ENCODE measurements at places on chromosomes 5 and 9. TPM values are rescaled to one million over a fixed set of nuclear protein-coding genes. Genes with fewer than 3 reads are reported as not detected.

CARTPT gene
- total RNA-seq: not detected

GRCh38 chr5:135371622-135372232 is 27.3 kb downstream of the MACROH2A1 start:
- DNase-seq: no peak

CYLC2 gene
- not detected for total RNA-seq

GRCh38 chr9:121559183-121559582 is 59.5 kb upstream of the GGTA1 start:
- DNase-seq: no peak

DNA sequence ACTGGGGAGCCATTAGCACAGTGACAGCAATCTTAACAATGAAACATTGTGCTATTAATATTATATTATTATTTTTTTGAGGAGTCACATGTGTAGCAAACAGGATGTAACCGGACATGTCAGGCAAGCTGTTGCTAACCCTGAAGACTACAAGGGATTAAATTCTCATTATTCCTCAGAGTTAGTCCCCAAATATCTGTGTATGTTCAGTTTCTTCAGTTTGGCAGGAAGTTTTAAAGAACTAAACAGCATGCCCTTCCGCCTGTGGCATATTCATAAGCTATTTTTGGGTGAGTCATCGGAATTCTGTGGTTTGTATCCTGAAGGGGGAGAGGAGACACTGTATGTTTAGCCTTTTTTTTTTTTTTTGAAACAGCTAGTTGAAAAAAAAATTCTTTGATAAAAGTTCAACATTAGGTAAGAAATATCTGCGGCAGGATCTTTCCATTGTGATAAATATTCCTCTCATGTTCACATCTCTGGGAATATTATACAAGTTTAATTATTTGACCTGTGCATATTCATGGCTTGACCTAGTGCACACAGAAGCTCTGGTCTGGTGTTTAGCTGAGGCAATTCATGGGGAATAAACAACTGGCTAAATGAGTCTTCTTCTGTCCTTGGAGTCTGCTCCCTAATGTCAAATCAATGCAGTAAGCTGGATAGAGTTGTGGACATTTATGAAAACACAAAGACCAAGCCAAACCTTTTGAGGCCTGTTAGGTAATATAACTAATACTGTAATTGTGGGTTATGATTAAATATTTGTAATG is 202.7 kb upstream of the CDKN2B start:
- DNase-seq: no peak

SLC22A4 gene
- 5.7 TPM for total RNA-seq

GRCh38 chr5:161095953-161096352 is 243.9 kb upstream of the ATP10B start:
- no peak for DNase-seq

DNA sequence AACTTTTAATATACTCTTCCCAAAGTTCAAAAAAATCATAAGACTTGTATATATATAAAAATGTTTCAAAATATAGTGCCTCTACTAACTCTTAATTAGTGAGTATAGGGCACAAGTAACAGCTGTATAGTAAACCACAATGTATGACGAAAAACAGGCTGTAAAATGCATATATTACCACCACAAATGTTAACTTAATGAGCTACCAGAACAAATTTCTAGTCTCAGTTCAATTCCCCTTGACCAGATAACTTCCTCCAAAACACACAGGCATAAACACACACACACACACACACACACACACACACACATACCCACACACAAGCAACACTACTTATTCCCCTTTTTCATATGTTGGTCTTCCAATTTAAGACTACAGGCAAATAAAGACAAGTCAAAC is 78.8 kb downstream of the FBXL17 start:
- DNase-seq: no peak

DNA sequence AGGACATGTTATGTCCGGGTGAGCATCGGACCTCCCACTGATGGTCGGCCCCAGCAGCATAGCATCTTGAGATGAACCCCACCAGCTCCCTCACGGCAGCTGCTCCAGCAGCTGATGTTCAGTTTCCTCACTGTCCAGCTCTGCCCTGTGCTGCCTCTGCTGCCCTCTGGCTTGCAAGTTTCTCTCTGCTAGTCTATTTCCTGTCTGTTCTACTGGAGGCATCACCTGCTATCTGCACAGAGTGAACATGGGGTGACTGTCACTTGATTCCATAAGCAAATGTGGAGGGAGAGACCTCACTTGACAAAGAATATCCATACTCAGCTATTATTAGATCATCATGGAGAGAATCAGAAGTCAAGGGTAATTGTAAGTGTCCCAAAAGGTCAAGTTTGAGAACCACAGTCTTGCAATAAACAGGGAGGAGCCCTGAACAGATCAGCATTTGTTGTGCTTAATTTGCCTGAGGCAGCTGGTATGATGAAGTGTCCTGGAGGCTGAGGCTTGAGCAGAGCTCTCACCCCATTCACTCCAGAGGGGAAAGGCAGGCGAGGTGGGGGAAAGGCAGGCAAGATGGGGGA is 702.8 kb downstream of the SEMA5A start:
- peak; percentile 65 for DNase-seq

GRCh38 chr5:72372923-72373322 is 52.8 kb downstream of the PTCD2 start:
- DNase-seq: no peak

- no peak for DNase-seq
Measured at GRCh38 chr9:137294681-137295237, 7.3 kb downstream of the NRARP start.

DNA sequence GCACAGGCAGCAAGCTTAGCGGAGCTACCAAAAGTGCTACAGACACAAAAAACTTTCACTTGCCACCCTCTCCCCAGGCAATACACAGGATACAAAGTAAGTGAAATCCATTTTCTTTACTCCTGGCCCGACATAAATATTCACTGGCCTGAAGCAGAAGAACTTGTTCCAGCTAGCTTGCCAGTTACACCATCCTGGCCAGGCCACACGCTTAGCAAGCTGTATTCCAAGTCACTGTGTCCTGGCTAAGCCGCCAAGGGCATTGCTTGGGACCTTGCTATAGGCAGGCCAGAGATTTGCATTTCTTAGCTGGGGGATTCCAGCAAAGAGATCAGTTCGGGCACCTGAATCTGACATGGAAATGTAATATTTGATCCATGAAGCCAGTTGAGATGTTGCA is 71.0 kb upstream of the SLC1A3 start:
- no peak for DNase-seq

MYOZ3 gene
- 17.9 TPM for total RNA-seq

DNA sequence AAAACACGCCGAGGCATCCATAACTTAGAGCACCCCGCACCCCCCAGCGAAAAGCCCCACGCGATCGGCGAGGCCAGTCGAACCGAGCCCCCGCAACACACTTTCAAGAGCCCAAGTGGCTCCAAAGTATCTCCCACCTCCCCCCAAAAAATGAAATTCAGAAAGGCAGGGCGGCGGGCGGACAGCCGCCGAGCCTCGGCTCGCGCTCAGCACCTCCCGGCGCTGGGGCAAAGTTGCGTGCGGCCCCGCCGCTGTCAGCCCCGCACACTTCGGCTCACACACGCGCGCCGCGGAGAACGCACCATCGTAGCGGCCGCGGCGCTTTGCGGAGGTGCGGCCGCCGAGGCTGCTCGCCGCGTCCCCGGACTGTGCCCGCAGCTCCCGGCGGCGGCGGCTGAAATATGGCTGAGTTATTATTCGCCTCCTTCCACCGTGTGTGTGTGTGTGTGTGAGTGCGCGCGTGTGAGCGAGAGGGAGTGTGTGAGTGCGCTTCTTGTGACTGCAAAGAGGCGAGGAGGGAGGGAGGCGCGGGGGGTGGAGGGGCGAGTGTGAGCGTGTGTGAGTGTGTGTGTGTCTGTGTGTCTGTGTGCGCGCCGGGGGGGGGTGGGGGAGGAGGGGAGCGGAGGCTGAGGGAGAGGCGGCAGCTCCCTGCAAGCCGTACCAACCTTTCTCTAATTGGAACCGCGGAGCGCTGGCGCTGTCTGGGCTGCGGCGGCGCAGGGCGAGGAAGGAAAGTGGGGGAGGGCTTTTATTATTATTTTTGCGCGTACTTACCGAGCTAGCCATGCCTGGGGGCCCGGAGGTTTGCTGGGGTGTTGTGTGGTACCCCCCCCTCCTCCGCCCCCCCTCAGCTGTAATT is 599 bp downstream of the MLLT3 start:
- peak; percentile 88 for DNase-seq

SNCAIP gene
- total RNA-seq: 8.1 TPM

GRCh38 chr5:91307048-91307447 is 76.1 kb downstream of the ARRDC3 start:
- DNase-seq: no peak

LCN12 gene
- total RNA-seq: 8.6 TPM

DNA sequence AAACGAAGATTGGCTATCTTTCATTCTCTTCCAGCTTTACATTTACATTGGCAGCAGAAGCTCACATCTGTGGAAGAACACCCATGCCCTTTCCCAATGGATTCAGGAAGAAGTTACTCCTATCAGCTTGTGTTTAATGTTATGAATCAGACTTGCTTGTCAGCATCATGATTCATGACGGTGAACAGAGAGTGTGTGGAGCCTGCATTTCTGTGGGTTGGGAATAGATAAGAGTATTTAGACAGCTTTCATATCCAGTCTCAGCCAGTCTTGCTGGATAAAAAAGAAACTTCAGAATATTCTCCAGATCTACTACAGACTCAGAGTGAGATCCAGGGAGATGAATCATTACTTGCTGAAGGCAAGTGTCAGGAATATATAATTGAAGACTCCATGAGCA is 812.9 kb upstream of the ZNF608 start:
- no peak for DNase-seq

- DNase-seq: no peak
Measured at GRCh38 chr9:73237140-73237539, 85.5 kb downstream of the ANXA1 start.

DNA sequence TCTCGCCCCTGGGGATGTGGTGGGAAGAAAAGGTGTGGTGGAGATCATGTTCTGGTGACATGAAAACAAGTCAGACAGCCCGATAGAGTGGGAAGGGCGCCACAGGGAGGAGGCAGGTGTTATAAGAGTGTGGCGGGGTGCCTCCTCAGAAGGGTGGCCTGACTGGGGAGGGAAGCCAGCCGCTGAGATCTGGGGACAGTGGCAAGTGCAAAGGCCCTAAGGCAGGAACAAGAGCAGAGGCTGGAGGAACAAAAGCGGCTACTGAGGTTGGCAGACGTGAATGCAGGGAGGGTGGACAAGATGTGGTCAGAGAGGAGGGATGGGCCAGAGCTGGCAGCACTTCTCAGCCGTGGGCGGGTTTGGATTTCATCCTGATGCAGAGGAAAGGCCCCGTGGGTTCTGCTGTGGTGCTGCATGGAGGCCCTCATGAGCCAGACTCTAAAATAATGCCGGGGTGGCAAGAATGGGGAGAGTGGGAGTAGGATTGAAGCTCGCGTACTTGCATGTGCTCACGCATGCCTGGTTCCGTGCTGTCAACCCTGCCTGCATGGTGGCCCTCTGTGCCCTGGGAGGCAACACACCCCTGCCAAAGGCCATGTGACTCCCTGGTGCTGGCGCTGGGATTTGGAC is 89.2 kb downstream of the MVB12B start:
- peak; percentile 56 for DNase-seq

GPSM1 gene
- total RNA-seq: 43.7 TPM

GRCh38 chr9:90539286-90539685 is 103.3 kb downstream of the DIRAS2 start:
- DNase-seq: no peak

DNA sequence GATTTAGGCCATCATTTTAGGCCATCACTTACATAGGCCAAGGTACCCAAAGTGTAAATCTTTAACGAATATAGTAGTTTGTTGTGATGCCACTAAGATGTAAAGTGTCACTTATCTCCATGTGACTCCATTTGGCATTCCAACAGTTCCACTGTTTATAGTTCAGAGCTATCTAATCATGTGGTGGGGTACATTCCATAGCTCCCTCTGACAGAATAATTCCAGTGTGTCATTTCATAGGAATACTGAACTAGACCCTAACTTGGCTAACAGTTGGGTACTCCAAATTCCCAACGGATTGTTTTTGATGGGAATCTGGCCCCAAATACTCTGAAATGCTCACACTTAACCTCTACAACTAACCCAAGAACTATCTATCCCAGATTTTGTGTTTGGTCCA is 76.7 kb upstream of the FST start:
- no peak for DNase-seq

- DNase-seq: no peak
Measured at GRCh38 chr5:88480801-88481499, 212.3 kb upstream of the TMEM161B start.

GRCh38 chr9:93684161-93684765 is 107.9 kb downstream of the PHF2 start:
- peak; percentile 31 for DNase-seq

- DNase-seq: peak; percentile 37
Measured at GRCh38 chr9:133327834-133328484, 8.0 kb downstream of the SURF6 start.

DNA sequence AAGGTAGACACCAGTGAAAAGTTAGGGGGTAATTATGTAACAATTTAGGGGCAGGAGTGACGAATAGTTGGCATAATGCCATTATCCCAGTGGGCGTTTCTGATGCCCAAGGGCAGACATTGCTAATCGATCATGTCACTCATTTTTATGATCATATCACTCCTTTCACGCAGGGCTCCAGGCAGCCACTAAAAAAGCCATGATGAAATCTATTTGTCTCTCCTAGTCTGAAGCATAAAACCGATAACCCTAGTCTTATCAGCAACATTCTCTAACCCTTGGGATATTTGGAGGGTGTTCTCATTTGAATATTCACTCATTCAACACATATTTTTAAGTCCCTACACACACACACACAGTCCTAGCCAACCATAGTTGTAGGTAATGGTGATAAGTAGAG is 114.9 kb downstream of the NMUR2 start:
- DNase-seq: no peak

DNA sequence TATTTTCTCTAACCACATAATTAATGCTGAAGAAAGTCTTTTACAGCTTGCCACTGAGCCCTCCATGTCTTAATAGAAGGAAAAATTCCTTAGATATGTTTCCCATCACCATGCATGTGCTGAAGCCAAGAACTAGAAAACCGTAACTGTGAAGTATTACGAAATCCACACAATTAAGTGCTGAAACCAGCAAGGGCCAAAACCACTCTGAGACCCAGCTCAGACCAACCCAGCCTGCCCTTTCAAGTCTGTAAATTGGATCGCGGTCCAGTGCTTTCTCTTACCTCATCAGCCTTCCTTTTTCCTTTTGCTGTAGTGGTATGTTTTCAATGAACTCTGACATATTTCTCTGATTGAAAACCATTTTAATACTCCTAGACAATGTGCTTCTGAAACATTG is 26.3 kb downstream of the SEMA5A start:
- DNase-seq: no peak

- no peak for DNase-seq
Measured at GRCh38 chr9:130417602-130418001, 27.2 kb upstream of the ASS1 start.

DNA sequence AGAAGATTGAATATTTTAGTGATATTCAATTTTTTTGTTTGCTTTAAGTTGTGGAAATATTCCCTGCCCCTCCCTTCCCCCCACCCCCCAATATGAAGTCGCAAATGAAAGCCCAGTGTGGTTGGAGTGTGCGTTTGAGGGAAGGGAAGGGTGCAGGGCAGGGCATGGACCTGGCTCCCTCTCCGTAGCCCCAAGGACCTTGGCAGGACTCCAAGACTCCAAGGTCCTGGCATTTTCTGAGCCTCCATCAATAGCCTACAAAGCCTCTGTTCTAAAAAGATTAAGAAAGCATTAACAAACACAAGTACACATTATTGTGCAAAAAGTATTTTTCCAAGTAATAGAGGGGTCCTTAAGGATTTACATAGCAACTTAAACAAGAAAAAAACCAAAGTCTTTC is 38.8 kb upstream of the PTPN3 start:
- no peak for DNase-seq

ZFP2 gene
- total RNA-seq: 4.8 TPM

- no peak for DNase-seq
Measured at GRCh38 chr5:82793808-82794419, 283.3 kb downstream of the TMEM167A start.

- DNase-seq: no peak
Measured at GRCh38 chr5:16364910-16365309, 100.7 kb downstream of the ZNF622 start.

All from sciatic nerve (tissue), 2 donors.